ENCODE measurements at places on chromosomes 16 and 17. TPM values are rescaled to one million over a fixed set of nuclear protein-coding genes. Genes with fewer than 3 reads are reported as not detected.

DNA sequence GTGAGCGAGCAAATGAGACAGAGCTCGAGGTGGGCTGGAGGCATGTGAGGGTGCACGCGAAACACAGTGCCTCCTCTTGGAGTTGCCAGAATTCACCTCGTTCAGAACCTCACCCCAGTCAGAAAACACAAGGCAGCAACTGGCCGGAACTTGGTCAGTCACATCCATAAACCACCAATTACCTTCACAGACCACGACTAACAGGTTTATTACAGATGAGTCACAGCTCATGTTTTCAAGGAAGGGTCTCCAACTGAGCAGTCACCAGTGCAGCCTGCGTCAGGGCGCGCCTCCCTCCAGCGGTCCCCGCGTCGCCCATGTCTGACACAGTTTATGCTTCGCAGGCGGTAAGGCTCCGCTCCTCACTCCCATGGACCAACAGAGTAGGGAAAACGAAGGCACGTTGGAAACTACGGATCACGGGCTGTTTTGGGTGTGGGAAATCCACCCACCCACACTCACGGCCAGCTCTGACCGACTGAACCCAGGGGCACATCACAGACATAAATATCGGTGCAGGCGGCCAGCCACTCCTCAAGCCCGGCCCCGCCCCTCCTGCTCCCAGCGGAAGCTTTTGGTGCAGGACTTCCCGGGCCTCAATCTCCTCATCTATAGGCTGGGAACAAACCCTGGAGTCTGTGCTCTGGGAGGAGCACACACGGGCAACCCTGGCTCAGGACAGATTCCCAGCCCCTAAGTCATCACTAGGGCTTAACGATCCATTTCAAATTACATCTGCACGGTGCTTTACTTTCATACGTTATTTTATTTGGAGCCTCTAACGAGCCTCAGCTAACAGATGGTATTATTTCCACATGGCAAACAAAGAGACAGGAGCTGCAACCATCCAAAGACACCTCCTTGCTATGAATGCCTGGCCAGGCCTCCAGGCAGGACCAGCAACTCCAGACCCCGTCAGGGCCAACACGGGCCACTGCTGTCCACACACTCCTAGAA lies 126.3 kb downstream of the ZNF778 start:
- DNase-seq, result no peak

- DNase-seq, result no peak
Observed at GRCh38 chr16:89393738-89394406, 96.5 kb downstream of the ANKRD11 start.

The TM4SF5 gene
- polyA plus RNA-seq, result not detected

- DNase-seq, result no peak
Observed at GRCh38 chr16:52552643-52553042, 5.7 kb upstream of the TOX3 start.

DNA sequence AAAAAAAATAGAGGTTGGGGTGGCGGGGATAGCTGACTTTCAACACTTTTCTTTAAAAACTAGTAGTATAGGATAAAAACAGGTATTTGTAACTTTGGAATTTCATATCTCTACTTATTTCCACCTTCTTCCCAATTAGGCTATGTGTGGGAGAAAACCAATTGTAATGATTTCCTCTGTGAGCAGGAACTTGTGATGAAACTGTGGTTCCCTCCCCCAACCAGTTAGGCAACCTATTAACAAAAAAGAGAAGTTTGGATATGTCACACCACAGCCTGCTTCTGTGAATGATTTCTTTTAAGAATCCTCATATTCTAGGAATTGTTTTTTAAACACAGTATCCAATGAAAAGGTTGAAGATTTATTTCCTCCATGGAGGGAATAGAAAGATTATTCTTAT lies 1.9 kb downstream of the IGSF6 start:
- DNase-seq, result no peak

The KCNJ18 gene
- not detected for polyA plus RNA-seq

The EPN3 gene
- 8.1 TPM for polyA plus RNA-seq

DNA sequence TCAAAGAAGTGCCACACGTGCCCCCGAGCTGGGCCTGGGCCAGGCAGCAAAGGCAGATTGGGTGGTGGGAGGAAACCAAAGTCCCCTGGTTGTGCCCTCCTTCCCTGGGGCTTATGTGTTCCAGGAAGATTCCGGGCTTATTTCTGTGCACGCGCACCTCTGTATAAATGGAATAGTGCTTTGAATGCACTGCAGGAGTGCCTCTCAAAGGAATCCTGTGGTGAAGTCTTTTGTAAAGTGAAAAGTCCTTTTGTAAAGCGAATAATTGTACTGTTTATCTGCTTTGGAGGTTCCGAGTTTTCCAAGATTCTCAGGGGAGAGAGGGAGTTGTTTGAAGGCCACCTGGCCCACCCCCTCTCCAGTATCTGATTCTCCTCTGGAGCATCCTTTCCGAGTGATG lies 26.8 kb downstream of the C17orf75 start:
- no peak for DNase-seq
